ENCODE measurements at places on chromosomes 1 and 21. TPM values are rescaled to one million over a fixed set of nuclear protein-coding genes. Genes with fewer than 3 reads are reported as not detected.

ZBTB21 gene
- total RNA-seq, result 20.3 TPM

UBAP2L gene
- total RNA-seq, result 192 TPM

- peaks cover 46% of the 10 kb centered on the region for H3K36me3 ChIP-seq
- H3K27ac ChIP-seq, result no peak overlapping the region
- H3K4me3 ChIP-seq, result no peak overlapping the region
Measured at GRCh38 chr1:168235548-168235885, 9.7 kb downstream of the SFT2D2 start.

DNA sequence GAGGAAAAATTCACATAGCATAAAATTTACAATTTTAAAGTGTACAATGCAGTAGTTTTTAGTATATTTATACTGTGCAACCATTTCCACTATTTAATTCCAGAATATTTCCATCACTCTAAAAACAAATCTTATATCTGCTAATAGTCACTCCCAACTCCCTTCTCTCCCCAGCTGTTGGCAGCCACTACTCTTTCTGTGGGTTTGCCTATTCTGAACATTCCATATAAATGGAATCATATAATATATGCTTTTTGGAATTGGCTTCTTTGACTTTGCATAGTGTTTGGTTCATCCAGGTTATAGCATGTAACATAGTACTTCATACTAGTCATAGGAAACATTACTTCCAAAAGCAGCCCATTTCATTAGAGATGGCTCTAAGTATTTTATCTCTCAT, 25.0 kb upstream of the TMEM39B start:
- no peaks in the 10 kb centered on the region for H3K27me3 ChIP-seq
- peaks cover 34% of the 10 kb centered on the region for H3K36me3 ChIP-seq
- H3K27ac ChIP-seq, result no peak overlapping the region
- no peak overlapping the region for H3K4me3 ChIP-seq
- H3K4me1 ChIP-seq, result peaks cover 3% of the 10 kb centered on the region

GRCh38 chr1:59107916-59108315, 189.0 kb upstream of the FGGY start:
- no peak overlapping the region for H3K4me3 ChIP-seq
- no peaks in the 10 kb centered on the region for H3K36me3 ChIP-seq
- H3K27me3 ChIP-seq, result peaks cover 3% of the 10 kb centered on the region
- no peak for DNase-seq
- H3K27ac ChIP-seq, result no peak overlapping the region

GRCh38 chr1:23209770-23210169, 7.5 kb downstream of the HTR1D start:
- no peaks in the 10 kb centered on the region for H3K36me3 ChIP-seq
- peaks cover 8% of the 10 kb centered on the region for H3K4me1 ChIP-seq
- H3K27ac ChIP-seq, result no peak overlapping the region
- H3K27me3 ChIP-seq, result peaks cover 34% of the 10 kb centered on the region
- H3K4me3 ChIP-seq, result no peak overlapping the region
